ENCODE measurements at places on chromosomes 16 and 17.

DNA sequence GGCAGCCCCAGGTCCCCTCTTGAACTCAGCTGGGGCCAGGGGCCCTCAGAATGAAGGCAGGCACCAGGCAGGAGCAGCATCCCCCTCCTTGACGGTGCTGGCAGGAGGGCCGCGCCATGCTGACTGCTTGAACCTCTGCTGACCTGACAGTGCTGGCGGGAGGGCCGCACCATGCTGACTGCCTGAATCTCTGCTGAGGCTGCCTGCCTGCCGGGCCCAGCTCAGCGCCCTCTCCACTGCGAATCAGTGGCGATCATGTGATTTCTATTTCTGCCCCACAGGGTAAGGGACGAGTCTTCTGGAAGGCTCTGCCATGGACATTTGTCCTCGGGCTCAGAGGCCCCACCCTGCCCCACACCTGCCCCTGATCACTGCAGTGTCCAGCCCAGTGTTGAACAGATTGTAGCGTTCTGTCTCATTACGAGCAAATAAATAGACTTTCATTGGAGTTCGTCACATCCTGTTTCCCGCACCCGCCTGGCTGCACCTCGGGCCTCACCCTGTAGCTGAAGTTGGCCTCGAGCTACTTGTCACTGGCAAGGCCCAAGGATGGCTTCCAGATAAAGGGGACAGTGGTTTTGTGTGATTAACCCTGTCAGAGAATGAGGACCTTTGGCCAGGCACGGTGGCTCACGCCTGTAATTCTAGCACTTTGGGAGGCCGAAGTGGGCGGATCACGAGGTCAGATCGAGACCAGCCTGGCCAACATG lies 8.6 kb downstream of the C16orf90 start:
- DNase-seq, result no peak

DNA sequence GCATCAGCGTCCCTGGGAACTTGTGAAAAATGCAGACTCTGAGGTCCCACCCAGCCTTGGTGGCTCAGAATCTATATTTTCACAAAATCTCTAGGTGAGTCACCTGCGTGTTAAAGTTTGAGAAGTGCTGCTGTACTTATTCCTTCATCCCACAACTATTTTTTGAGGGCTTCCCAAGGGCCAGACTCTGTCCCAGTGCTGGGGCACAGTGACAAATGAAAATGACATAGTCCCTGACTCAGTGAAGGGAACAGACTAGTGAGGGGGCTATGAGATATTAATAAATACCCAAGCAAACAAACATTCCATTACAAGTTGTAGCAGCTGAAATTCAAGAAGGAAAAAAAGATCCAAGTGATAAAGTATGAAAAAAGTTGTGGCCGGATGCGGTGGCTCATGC lies 9.9 kb upstream of the EMP2 start:
- DNase-seq, result no peak

DNA sequence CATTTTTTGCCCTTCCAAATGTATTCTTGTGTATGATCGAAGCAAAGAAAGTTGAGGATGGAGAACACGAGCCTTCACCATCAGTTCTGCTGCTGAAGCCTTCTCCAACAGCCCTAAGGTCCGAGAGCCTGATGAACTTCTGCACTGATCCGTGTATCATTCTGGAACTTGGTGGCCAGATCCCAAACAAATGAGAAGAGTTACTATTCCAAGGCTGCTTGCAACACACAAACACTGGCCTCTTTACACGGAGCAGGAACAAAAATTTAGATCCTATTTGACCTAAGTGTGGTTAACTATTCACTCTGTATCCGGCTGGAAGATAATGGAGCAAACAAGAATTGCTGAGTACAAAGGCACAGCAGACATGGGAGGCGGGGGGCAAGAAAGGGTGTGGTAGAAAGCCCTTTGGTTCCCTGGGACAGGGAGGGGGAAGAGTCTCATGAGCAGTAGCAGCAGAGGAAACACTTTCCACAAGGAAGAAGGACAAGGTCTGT lies 282.9 kb downstream of the SOX9 start:
- no peak for DNase-seq

- DNase-seq, result no peak
Measured at GRCh38 chr17:57266902-57267311, 10.6 kb downstream of the MSI2 start.

DNA sequence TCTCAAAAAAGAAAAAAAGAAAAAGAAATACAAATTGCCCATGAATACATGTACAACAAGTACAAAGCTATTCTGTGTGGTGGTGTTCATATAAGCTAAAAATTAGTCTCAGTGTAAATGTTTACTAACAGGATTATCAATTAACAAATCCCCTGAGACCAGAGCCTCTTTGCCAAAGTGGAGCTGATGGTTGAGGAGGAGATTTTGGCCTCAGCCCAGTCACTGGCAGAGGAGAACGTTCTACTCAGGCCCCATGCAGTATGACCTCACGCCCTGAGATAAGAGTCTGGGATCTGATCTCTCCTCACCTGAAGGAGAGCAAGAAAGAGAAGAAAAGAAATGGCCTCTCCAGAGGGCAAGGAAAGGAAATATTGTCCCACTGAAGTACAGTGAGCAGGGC lies 35.5 kb upstream of the NOL11 start:
- DNase-seq, result no peak

DNA sequence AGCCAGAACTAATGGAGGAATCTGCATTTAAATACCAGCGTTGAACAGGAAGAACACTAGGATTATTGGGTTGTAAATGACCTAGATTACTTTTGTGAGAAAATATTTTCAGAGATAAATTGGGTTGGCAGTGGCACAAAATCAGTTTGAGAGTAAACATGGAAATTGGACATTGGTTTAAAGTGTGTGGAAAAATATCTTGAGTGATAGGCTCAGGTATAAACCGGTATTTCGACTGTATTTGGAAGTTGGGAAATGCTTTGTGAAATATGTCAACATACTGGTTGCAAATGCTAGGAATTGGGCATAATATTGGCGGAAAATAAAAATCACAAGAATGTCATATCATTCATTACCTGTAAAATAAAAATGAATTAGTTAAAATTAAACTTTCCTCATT lies 15.1 kb downstream of the PRKAR1A start:
- no peak for DNase-seq

DNA sequence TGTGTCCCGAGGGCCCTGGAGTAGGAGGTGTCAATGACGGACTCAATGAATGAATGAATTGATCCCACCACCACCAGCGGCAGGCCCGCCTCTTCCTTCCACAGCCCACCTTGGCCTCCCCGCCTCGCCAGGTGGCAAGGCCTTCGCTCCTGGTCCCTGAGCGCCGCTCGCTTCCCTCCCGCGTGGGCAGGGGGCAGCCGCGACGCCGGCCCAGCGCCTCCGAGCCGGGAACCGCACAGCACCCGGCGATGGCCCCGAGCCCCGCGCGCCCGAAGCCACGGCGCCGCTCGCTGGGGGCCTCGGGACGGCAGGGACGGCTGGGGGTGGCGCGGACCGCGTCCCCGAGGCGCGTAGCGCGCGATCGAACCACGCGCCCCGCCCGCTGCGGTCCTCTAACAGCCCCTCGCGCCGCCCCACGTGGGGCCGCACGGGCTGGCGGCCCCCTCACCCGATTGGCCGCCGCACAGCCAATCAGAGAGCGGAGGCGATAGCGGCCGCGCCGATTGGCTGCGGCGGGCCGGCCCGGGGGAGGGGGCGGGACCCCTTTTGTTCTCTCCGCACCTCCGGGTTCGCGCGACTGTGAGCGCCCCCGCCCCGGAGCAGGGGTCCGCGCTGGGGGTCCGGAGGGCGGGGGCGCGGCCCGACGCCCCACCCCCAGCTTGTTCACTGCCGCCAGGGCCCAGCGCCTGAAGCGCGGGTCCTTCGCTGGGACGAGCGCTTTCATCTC lies 31.4 kb downstream of the ACTG1 start:
- no peak for DNase-seq

- DNase-seq, result no peak
Measured at GRCh38 chr16:78628461-78629045, 529.1 kb downstream of the WWOX start.

DNA sequence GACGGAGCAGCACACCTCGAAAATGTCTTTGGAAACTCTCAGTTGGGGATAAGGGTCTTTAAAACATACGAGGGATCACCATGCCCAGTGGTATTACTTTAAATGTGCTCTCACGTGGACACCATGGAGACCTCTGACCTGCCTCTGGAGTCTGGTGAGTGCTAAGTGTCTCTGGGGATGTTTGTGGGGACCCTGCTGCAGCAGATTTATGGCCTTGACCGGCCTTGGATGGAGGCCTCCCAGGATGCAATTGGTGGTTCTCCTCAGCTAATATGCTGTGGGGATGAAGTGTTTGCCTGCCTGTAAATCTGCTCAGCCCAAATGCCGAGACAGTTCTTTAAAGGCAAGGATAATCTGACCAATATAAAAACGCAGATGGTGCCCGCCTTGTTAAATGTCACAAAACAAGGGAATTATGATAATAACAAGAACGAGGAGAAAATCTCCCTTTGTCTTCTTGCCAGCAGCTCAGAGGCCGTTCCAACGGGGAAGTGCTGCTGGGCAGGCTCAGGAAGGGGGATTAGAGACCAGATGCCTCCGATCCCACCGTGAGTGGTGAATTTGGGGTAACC lies 154.4 kb downstream of the ABCC12 start:
- no peak for DNase-seq

DNA sequence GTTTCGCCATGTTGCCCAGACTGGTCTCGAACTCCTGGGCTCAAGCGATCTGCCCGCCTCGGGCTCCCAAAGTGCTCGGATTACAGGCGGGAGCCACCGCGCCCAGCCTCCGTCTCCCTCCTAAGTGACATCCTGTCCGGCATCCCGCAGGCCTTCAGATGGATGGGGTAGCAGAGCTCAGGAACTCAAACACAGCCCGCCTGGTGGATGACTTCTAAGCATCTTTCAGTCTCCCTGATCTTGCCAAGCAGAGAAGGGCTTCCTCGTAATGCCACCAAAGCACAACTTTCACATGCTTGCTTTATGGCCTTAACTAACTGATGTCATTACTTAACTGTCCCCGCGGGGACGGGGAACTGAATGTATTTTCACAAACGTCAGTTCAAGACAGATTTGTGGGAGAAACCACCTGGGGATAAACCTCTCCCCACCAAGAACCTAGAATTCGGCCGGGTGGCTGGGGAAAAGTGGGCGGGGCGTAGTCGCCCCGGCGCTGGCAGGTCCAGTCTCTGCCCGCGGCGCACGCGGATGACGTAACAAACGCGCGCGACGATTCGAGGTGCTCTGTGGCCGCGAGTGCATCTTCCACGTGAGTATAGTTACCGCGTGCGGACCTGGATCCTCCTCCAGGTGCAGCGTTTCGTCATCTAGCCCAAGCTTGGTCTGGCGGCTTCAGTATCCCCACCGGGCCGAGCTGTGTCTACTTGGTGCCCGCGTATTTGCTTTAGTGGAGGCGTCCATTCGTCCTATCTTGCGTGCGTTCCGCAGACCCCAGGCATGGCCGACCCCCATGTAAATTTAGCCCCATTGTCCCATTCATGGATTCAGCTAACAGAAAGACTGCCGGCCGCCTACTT lies at the start of gene PFAS:
Gene PFAS (plus strand): TSS at position 539 of the 857 bp plus-strand sequence. CDS start 4,649 bp downstream, outside the sequence.
- no peak for DNase-seq

DNA sequence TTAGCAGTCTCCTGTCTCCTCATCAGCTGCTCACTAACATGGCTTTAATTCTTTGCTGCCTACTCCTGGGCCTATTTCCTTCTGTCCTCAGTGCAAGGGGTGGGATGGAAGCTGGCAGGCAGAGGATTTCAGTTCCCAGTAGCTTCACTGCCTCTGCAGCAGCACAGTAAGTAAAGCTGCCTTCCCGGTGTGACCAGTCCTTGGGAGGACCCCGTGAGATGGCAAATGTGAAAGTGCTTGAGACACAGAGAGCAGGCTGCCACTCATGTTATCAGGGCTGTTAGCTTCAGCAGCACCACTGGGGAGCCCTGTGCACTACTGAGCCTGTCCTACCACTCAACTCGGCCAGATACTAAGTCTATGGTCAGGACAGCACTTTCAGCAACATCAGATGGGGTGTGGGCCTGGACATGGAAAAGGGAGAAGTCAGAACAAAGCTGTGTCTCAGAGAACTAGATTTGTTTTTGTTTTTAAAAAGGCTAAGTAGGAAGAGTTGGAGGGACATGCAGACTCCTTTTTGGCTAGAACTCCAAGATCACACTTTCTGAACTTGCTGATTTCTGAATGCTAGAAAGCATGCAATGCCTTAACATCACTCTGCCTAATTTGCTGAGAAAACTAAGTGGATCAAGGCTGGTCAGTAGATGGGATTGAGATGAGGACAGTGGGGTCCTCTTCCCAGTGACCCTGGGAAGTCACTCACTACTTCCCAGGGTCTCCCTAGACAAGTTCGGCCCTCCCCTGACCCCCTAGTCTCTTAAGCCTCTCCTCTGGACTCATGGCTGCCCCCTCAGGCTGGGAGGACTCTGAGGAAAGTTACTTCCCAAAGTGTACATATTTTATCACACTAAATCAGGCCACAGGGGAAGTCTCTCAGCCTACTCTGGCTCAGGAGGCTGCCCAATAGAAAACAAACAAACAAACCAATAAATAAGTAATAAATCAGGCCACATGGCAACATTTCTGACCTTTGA lies 1.1 kb downstream of the ACSF2 start:
- no peak for DNase-seq

DNA sequence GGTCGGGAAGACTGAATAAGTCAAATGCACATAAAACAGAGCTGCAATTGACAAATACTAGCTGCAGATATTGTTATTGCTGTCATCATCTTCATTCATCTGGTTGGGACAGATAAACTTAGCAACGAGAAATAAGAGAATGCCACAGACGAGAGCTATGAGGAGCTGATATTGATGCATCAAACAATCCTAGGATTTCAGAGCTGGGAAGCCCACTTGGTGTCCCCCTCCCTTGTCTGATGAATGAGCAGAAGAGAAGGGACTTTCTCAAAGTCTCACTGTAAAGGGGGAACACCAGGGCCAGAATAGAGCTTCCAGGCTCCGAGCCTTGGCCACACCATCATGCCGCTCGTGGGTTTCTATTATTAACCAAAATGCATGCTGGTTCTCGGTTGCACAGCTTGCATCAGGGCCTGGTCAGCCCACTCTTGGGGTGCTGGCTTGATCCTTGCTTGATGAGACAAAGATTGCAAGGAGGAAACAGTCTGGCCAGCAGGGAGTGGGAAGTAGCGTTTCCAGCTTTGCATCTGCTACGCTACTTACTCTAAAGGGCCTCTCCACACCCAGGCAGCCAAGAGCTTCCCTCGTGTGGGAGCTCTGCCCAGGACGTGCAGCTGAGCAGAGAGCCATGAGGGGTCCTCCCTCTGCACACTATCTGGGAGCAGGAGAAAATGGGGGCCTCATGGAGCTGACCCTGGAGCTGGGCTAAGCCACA lies 28.4 kb upstream of the EMP2 start:
- DNase-seq, result no peak

DNA sequence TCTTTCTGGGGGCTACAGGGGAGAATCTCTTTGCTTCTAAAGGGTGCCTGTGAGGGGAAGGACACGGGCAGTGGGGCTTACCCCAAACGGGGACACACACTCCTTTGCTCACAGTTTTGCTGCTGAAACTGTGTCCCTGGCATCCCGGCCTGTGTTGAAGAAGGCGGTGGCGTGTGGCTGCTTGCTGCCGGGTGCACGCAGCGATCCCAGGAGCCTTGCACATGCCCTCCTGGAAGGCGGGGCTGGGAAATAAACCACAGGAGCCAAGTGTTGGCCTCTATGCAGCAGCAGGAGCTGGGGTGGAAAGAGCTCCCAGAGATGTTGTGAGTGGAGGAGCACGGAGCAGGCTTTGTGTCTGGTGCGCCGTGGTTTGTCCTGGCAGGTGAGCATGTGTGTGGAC lies 131.0 kb upstream of the CIBAR2 start:
- no peak for DNase-seq

All from SK-N-MC (cell line).